ENCODE measurements at places on chromosomes 5 and 9.

DNA sequence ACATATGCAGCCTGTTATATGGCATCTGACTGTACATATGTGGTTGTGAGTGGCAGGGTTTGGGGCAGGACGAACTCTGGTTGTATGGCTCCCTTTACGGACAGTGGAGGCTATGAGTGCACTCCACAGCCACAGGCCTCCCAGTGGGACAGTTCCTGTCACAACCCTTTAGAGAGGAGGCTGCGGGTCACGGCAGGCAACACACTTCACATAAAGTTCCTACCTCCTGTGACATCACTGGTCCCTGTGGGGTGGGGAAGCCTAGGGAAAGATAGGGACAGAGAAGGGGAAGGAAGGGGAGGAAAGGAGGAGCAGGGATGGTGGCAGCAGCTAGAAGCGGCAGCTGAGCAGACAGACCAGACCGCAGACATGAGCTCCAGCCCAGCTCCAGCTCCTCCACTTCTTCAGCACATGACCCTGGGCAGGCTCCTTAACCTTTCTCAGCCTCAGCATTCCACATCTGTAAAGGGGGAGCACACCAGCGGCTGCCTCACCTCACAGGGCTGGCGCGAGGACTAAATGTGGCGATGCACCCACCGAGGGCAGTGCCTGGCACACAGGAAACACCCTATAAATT lies 27.4 kb upstream of the CORO2A start:
- no peak for DNase-seq

- no peak for DNase-seq
Measured at GRCh38 chr5:142803428-142804125, 33.4 kb downstream of the ARHGAP26 start.

DNA sequence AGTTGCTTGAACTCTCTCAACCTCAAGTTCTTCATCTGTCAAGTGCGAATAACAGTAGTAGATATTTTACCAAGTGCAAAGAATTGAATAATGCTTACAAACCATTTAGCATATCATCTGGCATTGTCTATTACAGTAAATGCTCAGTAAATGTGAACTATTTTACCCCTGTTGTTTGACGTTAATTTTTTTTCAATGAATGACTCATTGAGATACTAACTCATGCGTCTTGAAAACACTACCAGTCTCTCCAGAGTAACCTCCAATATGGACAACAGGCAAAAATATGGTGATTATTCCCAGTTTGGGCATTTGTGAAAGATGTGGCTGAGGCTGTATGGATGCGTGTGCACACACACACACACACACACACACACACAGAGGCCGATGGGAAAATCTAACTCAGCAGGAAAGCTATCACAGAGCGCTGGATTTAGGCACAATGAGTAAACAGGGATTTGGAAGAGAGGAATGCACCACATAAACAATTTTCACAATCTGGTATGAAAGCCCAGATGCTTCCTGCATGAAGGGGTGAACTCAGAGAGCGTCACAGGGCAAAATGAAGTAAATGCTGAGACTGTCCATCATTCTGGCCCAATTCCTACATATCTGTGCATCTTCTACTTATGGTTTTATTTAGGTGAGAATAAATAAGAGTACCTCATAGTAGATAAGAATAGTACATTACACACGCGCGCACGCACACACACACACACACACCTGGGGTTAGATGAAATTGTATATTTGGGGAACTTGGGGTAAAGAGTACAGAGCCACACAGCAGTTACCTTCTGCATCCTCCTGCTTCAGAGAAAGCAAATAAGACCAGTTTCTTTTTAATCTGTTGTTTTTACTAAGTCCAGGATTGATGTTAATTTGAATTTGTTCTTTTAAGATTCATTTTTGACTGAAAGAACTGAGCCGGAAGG lies 128.7 kb downstream of the PALM2AKAP2 start:
- DNase-seq: no peak

DNA sequence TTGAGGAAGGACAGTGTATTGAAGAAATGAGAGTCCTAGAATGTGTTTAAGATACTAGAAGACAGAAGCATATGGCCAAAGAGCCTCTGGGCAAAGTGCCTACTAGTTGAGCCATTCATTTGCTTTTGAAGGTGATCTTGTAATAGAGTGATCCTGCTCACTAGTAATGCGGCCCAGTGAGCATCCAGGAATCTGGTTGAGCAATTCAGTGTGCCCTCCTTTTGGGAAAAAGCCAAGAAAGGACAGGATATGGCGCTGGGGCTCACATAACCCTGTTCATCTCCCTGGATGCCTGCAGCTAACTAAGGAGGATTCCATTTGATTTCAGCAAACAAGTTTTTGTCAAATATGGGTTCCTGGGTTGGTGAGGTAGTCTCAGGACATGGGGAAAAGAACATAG lies 16.3 kb downstream of the ADAM19 start:
- DNase-seq: peak; percentile 30

DNA sequence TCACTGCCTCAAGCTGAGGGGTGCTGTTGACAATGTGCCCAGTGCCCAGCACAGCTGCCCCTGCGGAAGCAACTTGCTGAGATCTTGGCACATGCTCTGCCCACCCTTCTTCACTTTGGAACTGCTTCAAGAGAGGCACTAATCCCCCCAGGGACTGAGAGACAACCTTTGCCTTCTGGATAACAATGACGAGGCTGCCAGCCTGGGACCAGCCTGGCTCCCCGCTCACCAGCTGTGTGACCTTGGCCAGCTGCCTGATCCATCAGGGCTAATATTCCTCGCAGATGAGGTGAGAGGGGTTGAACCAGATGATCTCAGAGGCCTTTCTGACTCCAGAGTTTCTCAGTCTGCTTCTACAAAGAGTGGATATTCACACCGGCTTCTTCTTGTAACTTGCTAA lies 81.0 kb downstream of the SHB start:
- no peak for DNase-seq

GRCh38 chr9:84297162-84297821 lies 43.3 kb downstream of the SLC28A3 start:
- DNase-seq: no peak

DNA sequence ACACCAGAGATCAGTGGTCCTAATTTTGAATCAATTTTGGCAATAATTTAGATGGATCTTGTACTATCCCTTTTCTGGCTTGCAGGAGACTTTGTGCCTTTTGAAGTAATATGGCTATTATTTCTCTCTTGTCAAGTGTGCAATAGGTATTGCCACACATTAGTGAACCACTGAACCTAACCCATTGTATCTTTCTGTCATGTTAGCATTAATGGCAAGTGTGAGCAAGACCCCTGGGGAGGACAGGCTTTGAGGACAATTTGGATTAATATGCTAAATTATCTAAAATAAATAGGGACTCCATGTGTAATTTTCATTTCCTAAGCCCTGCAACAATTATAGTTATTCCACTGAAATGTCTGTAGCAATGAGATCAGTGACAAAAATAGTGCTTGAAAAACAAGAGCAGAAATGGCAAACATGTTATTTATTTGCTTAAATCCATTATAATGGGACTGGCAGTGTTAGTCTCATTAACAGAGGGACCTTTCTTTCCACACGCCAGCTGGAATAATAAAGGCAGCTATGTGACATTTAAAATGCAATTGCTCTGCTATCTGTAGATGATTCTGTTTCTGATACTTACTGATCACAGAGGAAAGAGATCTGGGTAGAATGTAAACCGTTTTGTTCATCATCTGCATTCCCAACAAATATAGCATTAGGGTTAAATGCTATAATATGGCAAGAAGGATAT lies 753.3 kb upstream of the ZNF608 start:
- no peak for DNase-seq

GRCh38 chr5:75507841-75508240 lies 3.6 kb downstream of the CERT1 start:
- DNase-seq: no peak

DNA sequence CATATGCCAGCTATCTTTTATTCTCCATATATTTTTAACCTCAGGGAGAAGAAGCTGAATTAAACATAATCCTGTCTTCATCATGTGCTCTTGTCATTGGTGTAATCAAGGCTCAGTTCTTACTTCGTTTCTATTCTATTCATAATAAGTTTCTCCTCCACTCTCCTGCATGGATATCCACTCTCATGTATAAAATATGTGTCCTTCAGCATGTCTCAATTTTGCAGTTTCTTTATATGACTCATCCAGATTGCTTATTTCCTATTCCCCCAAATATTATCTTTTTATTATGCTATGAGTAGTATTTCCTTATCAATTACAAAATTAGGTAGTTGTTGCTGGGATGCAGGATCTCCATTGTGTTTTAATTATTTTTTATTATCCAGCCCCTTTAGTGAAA lies 643.7 kb upstream of the ACO1 start:
- no peak for DNase-seq

GRCh38 chr5:110055302-110055701 lies 365.6 kb downstream of the MAN2A1 start:
- DNase-seq: no peak

- no peak for DNase-seq
Measured at GRCh38 chr5:61525512-61526206, 193.6 kb downstream of the ZSWIM6 start.
